ENCODE measurements at places on chromosomes 6 and 20. TPM values are rescaled to one million over a fixed set of nuclear protein-coding genes. Genes with fewer than 3 reads are reported as not detected.
A peak's percentile ranks its signal among the peaks of the same experiment; 100 is the strongest.

The CCN6 gene
- not detected for total RNA-seq

The STMN3 gene
- total RNA-seq: 20.3 TPM

The TTK gene
- 21.5 TPM for total RNA-seq

The FERMT1 gene
- 1.7 TPM for total RNA-seq

The SLC22A23 gene
- total RNA-seq: 0.56 TPM

DNA sequence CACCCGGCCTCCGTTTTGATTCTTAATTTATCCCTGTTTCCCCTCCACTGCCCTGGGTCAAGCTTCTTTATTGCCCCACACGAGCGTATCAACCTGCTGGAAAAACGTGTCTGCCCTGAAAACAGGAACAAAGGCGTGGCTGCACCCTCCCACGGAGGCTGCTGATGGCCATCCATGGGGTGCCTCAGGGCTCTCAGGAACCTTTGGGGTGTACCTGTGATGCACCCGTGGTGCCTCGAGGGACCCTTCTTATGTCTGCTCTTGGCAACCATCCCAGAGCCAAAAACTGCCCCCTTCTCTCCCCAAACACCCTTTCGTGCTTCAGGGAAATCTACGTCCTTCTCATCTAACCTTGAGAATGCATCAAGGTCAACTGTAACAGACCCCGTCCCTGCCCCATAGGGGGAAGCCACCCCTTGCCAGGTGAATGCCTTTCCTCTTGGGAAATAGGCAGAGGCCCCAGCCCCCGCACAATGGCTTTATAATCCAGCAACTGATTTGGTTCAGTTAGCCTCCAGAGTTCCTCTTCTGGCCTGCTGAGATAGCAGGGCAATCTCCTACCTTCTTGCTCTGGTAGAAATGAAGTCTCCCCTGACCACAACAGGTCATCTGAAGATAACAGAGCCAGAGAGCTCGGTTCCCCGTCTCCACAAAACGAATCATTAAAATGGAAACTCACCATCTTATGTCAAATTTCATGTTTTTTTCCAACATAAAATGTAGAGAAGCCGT is 29.4 kb downstream of the PSMG4 start:
- DNase-seq: no peak
- no peak overlapping the region for H3K27ac ChIP-seq
- H3K4me3 ChIP-seq: no peak overlapping the region
- H3K27me3 ChIP-seq: peaks cover 5% of the 10 kb centered on the region

- peak; percentile 69 for DNase-seq
- H3K27ac ChIP-seq: no peak overlapping the region
- H3K4me1 ChIP-seq: no peaks in the 10 kb centered on the region
- H3K36me3 ChIP-seq: no peaks in the 10 kb centered on the region
Observed at GRCh38 chr6:74431873-74432580, 736.0 kb downstream of the CD109 start.

DNA sequence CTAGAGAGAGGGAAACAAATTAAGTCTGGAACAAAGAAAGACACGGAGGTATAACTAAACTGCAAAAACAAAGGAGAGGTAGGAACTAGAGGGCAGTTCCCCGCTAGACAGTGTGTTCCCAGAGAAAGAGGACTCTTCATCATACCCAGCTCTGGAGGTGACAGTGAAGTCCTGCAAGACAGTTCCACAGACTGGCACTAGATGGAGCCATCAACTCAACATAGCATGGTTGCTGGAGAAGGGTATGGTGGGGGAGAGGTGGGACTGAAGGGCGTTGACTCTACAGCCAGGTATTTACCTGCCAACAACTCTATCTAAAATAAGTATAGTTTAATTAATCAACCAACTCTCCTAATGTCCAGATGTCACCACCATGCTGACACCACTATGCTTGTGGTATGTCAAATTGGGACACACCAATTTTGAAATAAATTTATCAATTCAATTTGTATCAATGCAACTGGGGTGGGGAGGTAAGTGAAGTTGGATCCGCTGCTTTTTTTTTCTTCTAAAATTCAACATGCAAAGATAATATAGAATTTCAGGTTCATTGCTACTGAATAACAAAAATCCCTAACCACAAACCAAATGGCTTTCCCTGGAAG is 9.7 kb downstream of the BACH2 start:
- H3K27ac ChIP-seq: no peak overlapping the region
- no peaks in the 10 kb centered on the region for H3K27me3 ChIP-seq
- no peak overlapping the region for H3K4me3 ChIP-seq
- no peaks in the 10 kb centered on the region for H3K4me1 ChIP-seq

- no peak overlapping the region for H3K4me3 ChIP-seq
- DNase-seq: no peak
- H3K27me3 ChIP-seq: no peaks in the 10 kb centered on the region
- peaks cover 3% of the 10 kb centered on the region for H3K4me1 ChIP-seq
- H3K27ac ChIP-seq: no peak overlapping the region
- peaks cover 6% of the 10 kb centered on the region for H3K36me3 ChIP-seq
Observed at GRCh38 chr6:128239146-128239545, 281.3 kb downstream of the PTPRK start.

GRCh38 chr20:7237251-7237650 is 469.8 kb downstream of the BMP2 start:
- no peaks in the 10 kb centered on the region for H3K27me3 ChIP-seq
- H3K36me3 ChIP-seq: no peaks in the 10 kb centered on the region
- H3K4me3 ChIP-seq: no peak overlapping the region
- H3K4me1 ChIP-seq: no peaks in the 10 kb centered on the region
- no peak for DNase-seq

GRCh38 chr20:8749986-8750385 is 318.9 kb upstream of the PLCB4 start:
- no peaks in the 10 kb centered on the region for H3K36me3 ChIP-seq
- peak; percentile 86 for DNase-seq
- no peaks in the 10 kb centered on the region for H3K27me3 ChIP-seq
- H3K4me3 ChIP-seq: no peak overlapping the region

- DNase-seq: no peak
- H3K27ac ChIP-seq: no peak overlapping the region
- no peak overlapping the region for H3K4me3 ChIP-seq
- no peaks in the 10 kb centered on the region for H3K27me3 ChIP-seq
- peaks cover 1% of the 10 kb centered on the region for H3K4me1 ChIP-seq
- H3K36me3 ChIP-seq: peaks cover 5% of the 10 kb centered on the region
Observed at GRCh38 chr6:16440636-16441212, 202.3 kb downstream of the GMPR start.

DNA sequence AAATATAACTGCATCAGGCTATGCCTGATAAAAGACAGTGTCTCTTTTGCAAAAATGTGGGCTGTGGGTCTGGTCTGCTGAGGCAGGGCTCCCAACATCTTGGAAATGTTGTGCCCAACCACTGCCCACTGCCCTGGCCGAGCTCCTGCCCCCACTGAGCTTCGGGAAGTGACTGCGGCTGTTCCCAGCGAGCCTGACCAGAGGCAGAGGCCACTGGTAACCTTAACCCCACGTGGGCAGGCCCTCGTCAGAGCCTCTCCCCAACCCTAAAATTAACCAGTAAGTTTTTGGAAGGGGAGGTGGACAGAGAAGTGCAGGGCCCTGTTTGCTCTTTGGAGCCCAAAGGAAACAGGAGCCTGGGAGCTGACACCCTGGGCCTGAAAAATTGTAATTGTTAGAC is 225.9 kb downstream of the MAFB start:
- H3K4me3 ChIP-seq: no peak overlapping the region
- H3K36me3 ChIP-seq: no peaks in the 10 kb centered on the region
- DNase-seq: no peak
- no peaks in the 10 kb centered on the region for H3K27me3 ChIP-seq
- no peak overlapping the region for H3K27ac ChIP-seq
- no peaks in the 10 kb centered on the region for H3K4me1 ChIP-seq

GRCh38 chr20:2914160-2914559 is 40.9 kb downstream of the PTPRA start:
- H3K27ac ChIP-seq: no peak overlapping the region
- H3K4me3 ChIP-seq: no peak overlapping the region
- no peaks in the 10 kb centered on the region for H3K36me3 ChIP-seq
- DNase-seq: no peak

DNA sequence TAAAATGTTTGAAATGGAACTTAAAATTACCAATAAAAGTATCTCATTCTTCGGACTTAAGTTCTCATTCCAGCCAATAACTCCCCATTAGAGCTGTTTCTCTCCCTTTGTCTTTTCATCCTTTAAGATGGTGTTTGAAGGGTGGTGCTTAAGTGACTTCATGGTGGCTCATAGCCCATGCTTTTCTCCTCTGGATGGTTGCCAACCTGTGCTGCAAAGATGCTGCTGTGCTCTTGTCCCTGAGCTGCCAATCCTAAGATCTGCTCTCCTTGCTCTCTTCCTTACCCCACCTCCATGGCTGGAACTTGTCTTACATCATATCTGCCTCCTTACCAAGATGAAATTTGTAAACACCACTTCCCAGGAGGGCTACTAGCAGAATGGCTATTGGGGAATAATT is 31.6 kb upstream of the PNRC1 start:
- peak; percentile 13 for DNase-seq
- H3K27ac ChIP-seq: no peak overlapping the region
- no peak overlapping the region for H3K4me3 ChIP-seq
- H3K4me1 ChIP-seq: peaks cover 10% of the 10 kb centered on the region

- peaks cover 2% of the 10 kb centered on the region for H3K4me1 ChIP-seq
- no peak for DNase-seq
- H3K27me3 ChIP-seq: no peaks in the 10 kb centered on the region
- no peaks in the 10 kb centered on the region for H3K36me3 ChIP-seq
Observed at GRCh38 chr6:105618247-105618646, 215.4 kb upstream of the PREP start.

- no peak overlapping the region for H3K4me3 ChIP-seq
- no peak overlapping the region for H3K27ac ChIP-seq
- H3K4me1 ChIP-seq: peaks cover 3% of the 10 kb centered on the region
- H3K36me3 ChIP-seq: no peaks in the 10 kb centered on the region
- peaks cover 23% of the 10 kb centered on the region for H3K27me3 ChIP-seq
- no peak for DNase-seq
Observed at GRCh38 chr6:52254731-52255378, 10.6 kb upstream of the IL17F start.

DNA sequence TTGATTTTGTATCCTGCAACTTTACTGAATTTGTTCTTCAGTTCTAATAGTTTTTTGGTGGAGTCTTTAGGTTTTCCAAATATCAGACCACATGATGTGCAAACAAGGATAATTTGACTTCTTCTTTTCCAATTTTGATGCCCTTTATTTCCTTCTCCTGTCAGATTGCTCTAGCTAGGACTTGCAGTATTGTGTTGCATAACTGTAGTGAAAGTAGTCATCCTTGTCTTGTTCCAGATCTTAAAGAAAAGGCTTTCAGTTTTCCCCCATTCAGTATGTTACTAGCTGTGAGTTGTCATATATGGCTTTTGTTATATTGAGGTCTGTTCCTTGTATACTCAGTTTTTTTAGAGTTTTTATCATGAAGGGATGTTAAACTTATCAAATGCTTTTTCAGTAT is 4.6 kb downstream of the MICB start:
- H3K4me1 ChIP-seq: no peaks in the 10 kb centered on the region
- H3K4me3 ChIP-seq: no peak overlapping the region
- H3K27me3 ChIP-seq: no peaks in the 10 kb centered on the region
- peaks cover 8% of the 10 kb centered on the region for H3K36me3 ChIP-seq
- no peak overlapping the region for H3K27ac ChIP-seq
- DNase-seq: no peak

DNA sequence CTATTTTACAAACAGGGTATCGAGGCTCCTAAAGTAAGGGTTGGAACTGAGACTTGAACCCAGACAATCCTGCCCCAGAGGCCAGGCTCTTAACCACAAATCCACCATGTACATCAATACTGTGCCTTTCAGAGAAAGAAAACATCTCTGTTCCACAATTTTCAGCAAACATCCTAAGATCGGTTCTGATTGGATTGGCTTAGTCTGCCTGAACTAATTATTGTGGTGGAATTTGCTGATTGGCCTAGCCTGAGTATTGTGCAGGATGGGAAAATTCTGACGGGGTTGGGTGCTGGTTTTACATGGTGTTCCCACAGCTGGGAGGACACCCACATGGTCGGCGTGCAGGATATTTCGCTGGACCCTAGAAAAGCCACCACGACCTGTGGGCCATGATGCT is at the start of gene CLPSL1:
CLPSL1 (plus strand) TSS at position 301 of the 400 bp plus-strand sequence; CDS start at position 393, 92 bp downstream.
- H3K36me3 ChIP-seq: no peaks in the 10 kb centered on the region
- H3K27me3 ChIP-seq: peaks cover 38% of the 10 kb centered on the region
- no peak within 1 kb of the TSS for H3K4me3 ChIP-seq
- H3K4me1 ChIP-seq: no peaks in the 10 kb centered on the region
- no peak within 1 kb of the TSS for H3K27ac ChIP-seq

DNA sequence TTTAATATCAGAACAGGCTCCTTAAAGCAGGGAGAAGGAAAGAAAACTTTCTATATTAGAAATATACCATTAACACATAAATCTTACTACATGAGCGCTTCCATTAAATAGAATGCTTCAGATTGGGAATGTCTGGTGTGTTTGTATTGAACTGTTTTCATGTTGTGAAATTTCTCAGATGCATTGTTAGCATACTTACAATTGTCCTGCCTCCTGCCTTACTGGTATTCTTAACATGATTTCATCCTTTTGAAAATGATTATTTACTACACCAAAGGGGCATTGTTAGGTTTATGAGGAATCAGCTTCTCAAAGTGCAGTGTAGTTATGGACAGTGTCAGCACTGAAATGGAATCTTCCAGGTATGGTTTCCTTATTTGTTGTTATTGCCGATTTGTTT is 145.6 kb downstream of the MTFR2 start:
- peak overlapping the region; percentile 82 for H3K27ac ChIP-seq
- no peak for DNase-seq
- H3K27me3 ChIP-seq: no peaks in the 10 kb centered on the region
- H3K4me3 ChIP-seq: no peak overlapping the region
- peaks cover 8% of the 10 kb centered on the region for H3K36me3 ChIP-seq

- H3K4me1 ChIP-seq: no peaks in the 10 kb centered on the region
- DNase-seq: no peak
- peaks cover 6% of the 10 kb centered on the region for H3K27me3 ChIP-seq
- H3K36me3 ChIP-seq: no peaks in the 10 kb centered on the region
- H3K4me3 ChIP-seq: no peak overlapping the region
Observed at GRCh38 chr6:110389689-110390382, 25.5 kb downstream of the DDO start.

DNA sequence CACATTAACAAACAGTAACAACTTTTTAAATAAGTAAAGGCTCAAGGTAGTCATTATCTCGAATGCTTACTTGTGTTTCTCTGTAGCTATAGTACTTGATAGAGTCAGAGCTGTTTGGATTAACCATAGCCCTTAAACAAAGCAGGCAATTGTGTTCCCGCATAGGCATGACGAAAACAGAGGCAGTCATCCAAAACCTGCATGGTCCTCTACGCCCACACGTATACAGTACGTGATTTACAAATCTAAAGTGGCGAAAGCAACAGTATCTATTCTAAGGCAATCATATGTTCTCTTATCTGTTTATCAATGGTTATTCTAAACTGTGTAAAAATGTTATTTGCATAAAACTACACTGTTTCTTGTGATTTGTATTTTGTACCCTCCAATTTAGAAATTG is 31.8 kb downstream of the HFE start:
- peak; percentile 74 for DNase-seq
- H3K36me3 ChIP-seq: no peaks in the 10 kb centered on the region
- no peaks in the 10 kb centered on the region for H3K27me3 ChIP-seq

GRCh38 chr6:137349856-137350830 is 131.0 kb upstream of the IFNGR1 start:
- no peaks in the 10 kb centered on the region for H3K36me3 ChIP-seq
- H3K27me3 ChIP-seq: peaks cover 16% of the 10 kb centered on the region
- no peak overlapping the region for H3K4me3 ChIP-seq
- H3K27ac ChIP-seq: no peak overlapping the region
- no peaks in the 10 kb centered on the region for H3K4me1 ChIP-seq
- DNase-seq: no peak

GRCh38 chr20:956330-956951 is 40.3 kb upstream of the ANGPT4 start:
- H3K27ac ChIP-seq: no peak overlapping the region
- H3K27me3 ChIP-seq: peaks cover 8% of the 10 kb centered on the region
- no peak overlapping the region for H3K4me3 ChIP-seq
- H3K4me1 ChIP-seq: no peaks in the 10 kb centered on the region
- peak; percentile 51 for DNase-seq

All from IMR-90 (cell line).